ENCODE measurements at places on chromosomes 13 and 19. TPM values are rescaled to one million over a fixed set of nuclear protein-coding genes. Genes with fewer than 3 reads are reported as not detected.

GPR4 gene
- under 0.01 TPM for total RNA-seq

PGLYRP2 gene
- total RNA-seq, result not detected

TNFRSF19 gene
- 7.5 TPM for total RNA-seq

EXOC3L2 gene
- total RNA-seq, result under 0.01 TPM

ZNF331 gene
- total RNA-seq, result 19.5 TPM

PLK5 gene
- not detected for total RNA-seq

C1QTNF9 gene
- total RNA-seq, result not detected

LILRB3 gene
- not detected for total RNA-seq

ZNF222 gene
- total RNA-seq, result 11.3 TPM

CTXN1 gene
- 1.3 TPM for total RNA-seq

FBXO27 gene
- 1.8 TPM for total RNA-seq

ERICH6B gene
- not detected for total RNA-seq

GARIN5A gene
- not detected for total RNA-seq

C19orf85 gene
- not detected for total RNA-seq

CCDC169 gene
- total RNA-seq, result 2.6 TPM

DDX49 gene
- 38.4 TPM for total RNA-seq

SEMA6B gene
- 1.7 TPM for total RNA-seq

PLPPR2 gene
- 14.0 TPM for total RNA-seq

GAPDHS gene
- total RNA-seq, result not detected

PSG4 gene
- total RNA-seq, result 2.7 TPM

REEP6 gene
- total RNA-seq, result 1.4 TPM

TMIGD2 gene
- total RNA-seq, result not detected

DKKL1 gene
- not detected for total RNA-seq

MYO1F gene
- 0.22 TPM for total RNA-seq

RETN gene
- total RNA-seq, result not detected

METTL21C gene
- 0.11 TPM for total RNA-seq

SPACA4 gene
- not detected for total RNA-seq

OR4F17 gene
- not detected for total RNA-seq

MEF2B gene
- total RNA-seq, result 0.26 TPM

PALM3 gene
- under 0.01 TPM for total RNA-seq

FUT3 gene
- not detected for total RNA-seq

PDE4A gene
- total RNA-seq, result 5.3 TPM

RFPL4AL1 gene
- not detected for total RNA-seq

TBCB gene
- 105 TPM for total RNA-seq

KIR3DL1 gene
- total RNA-seq, result not detected

HCST gene
- total RNA-seq, result 1.4 TPM

SIAH3 gene
- total RNA-seq, result not detected

ADAT3 gene
- total RNA-seq, result 2.7 TPM

HCN2 gene
- total RNA-seq, result 0.76 TPM

BEST2 gene
- not detected for total RNA-seq

EFNB2 gene
- 5.0 TPM for total RNA-seq

LGALS7B gene
- total RNA-seq, result not detected

ZNF492 gene
- total RNA-seq, result 0.39 TPM

DACH1 gene
- not detected for total RNA-seq

ZNF507 gene
- 14.6 TPM for total RNA-seq

SLC17A7 gene
- under 0.01 TPM for total RNA-seq

IRF3 gene
- total RNA-seq, result 25.0 TPM

ADGRE3 gene
- total RNA-seq, result not detected

Measured in articular chondrocyte of knee joint (primary cell).